CMK (cell line): ENCODE measurements at places on chromosomes 4 and X.

DNA sequence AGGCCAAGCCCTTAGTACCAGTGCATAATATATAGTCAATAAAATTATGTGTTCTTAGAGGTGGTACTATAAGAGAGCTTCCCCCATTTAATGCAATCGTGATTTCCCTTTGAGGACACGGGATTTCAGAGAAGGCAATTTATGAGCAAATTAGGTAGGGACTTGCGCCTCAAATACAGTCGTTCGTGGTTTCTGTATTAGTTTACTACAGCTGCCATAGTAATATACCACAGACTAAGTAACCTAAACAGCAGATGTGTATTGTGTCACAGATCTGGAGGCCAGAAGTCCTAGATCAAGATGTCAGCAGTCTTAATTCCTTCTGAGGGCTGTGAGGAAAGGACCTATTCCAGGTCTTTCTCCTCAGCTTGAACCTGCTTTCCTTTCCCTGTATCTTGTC is 1.5 kb upstream of the PUDP start:
- DNase-seq = no peak

- DNase-seq = no peak
Observed at GRCh38 chr4:84690481-84690880, 107.6 kb downstream of the CDS1 start.

DNA sequence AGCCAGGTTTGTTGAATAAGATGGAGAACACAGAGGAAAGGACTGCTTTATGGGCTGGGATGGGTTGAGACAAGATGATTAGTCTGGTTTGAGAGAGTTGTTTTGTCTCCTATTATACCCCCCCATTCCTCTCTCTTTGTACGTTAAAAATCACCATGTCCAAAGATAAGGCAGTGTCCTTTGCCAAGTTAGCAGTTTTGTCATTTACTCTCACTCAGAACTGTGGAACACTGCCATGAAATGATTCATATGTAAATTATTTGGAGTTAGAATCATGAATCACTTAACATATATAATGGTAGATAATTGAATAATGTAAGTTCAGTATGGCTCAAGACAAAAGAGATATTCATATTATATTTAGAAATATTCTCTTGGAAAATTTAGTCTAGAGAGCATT is 151.3 kb downstream of the DCLK2 start:
- DNase-seq = no peak

DNA sequence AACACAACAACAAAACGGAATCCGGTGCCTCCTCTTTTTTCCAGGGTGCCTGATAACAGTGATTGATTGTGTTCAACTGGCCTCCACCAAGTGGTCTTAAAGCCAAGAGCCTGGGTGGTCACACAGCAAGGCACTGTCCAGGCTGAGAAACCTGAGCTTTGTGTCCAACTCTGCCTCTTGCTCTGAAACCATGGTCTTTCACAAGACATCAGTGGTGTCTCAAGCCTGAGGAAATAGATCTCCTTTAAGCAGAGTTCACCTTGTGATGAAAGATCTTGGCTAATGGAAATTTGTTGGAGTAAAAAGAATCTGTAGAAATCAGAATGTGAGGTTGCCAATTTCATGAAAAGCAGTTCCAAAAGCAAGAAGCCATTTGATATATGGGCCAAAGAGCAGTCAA is 47.3 kb upstream of the ACSL1 start:
- no peak for DNase-seq

- no peak for DNase-seq
Observed at GRCh38 chr4:14644580-14645282, 357.6 kb upstream of the CPEB2 start.

GRCh38 chr4:37927434-37927833 is 32.8 kb upstream of the PTTG2 start:
- DNase-seq = no peak
